ENCODE measurements at places on chromosomes 16 and 17.

- no peak for DNase-seq
These were observed 113.9 kb downstream of the MAP2K4 start for GRCh38 chr17:12134587-12134986.

DNA sequence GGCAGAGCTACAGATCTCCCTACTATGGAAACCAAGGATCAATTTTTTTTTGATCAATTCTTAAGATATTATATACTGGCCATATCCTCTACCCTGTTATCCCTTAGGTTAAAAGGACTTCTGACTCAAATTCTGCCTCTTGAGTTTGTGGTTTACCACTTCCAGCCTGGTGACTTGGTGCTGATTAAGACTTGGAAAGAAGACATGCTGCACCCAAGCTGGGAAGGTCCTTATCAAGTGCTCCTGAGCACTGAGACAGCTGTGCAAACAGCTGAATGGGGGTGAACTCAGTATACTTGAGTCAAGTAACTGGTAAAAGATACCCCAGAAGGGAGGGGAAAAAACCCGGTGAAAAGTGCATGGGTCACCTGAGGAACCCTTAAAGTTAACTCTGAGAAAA, 20.5 kb upstream of the SPACA3 start:
- DNase-seq = peak; percentile 34

- DNase-seq = no peak
These were observed 629.0 kb upstream of the CDH8 start for GRCh38 chr16:62665269-62665668.

- DNase-seq = peak; percentile 25
These were observed 10.3 kb downstream of the PHB1 start for GRCh38 chr17:49404361-49404760.

DNA sequence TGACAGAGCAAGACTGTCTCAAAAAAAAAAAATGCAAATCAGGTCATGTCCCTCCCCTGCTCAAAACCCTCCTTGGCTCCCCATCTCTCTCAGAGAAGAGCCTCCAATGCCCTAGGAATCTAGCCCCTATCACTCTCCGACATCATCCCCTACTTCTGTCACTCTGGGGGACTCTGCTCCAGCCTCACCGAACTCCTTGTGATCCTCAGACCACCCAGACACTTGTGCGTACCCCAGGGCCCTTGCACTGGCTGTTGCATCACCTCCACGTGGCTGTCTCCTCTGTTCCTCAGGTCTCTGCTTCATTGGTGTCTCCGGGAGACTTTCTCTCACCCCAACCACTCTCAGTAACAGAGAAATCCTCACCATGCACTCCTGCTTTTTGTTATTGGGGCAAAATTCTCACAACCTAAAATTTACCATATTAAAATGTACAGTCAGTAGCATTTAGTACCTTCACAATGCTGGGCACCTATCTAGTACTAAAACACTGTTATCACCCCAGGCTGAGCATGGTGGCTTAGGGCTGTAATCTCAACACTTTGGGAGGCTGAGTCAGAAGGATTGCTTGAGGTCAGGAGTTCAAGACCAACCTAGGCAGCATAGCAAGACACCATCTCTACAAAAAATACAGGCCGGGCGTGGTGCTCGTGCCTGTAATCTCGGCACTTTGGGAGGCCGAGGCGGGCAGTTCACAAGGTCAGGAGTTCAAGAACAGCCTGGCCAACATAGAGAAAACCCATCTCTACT, 15.2 kb downstream of the PLA2G10 start:
- no peak for DNase-seq

DNA sequence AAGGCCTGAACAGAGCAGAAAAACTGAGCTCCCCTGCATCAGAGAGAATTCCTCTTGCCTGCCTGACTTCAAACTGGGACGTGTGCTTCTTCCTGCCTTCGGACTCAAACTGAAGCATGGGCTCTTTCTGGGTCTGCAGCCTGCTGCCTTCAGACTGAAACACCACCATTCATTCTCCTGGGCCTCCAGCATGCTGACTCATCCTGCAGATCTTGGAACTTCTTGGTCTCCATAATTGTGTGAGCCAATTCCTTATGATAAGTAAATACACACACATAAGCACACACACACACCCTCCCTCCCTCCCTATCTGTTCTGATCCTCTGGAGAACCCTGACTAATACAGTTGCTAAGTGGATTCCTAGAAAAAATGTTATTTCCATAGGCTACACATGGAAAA, 874.3 kb upstream of the EEF2KMT start:
- no peak for DNase-seq

DNA sequence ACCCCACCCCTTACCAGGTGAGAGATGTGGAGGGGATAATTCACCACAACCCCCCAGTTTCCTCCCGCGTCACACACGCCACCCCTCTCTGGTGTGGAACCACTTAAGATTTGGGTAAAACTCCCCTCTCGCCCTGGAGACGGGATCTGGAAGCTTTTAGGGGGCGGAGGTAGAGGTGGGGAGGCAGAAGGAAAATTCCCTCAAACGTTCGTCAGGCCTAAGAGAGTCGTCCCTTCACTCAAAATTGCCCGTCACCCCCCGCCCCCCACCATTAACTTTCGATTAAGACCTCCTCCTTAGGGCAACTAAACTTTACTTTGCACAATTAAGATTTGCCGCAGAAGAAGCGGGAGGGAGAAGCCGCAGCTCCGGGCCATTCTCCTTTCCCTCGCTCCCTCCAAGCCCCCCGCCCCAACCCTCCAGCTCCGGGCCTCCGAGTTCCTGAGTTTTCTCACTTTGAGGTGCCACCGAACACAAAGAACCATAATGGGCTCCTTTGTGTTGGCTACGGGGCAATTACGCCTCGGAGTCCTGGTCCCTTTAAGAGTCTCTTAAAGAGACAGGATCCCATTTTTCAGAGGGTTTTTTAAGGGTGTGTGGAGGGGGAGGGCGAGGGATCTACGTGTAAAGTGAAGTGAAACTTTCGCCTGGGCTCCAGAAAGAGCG, 985 bp upstream of the FZD2 start:
- DNase-seq = peak; percentile 21

GRCh38 chr17:79057737-79058385, 16.8 kb upstream of the ENGASE start:
- DNase-seq = no peak

DNA sequence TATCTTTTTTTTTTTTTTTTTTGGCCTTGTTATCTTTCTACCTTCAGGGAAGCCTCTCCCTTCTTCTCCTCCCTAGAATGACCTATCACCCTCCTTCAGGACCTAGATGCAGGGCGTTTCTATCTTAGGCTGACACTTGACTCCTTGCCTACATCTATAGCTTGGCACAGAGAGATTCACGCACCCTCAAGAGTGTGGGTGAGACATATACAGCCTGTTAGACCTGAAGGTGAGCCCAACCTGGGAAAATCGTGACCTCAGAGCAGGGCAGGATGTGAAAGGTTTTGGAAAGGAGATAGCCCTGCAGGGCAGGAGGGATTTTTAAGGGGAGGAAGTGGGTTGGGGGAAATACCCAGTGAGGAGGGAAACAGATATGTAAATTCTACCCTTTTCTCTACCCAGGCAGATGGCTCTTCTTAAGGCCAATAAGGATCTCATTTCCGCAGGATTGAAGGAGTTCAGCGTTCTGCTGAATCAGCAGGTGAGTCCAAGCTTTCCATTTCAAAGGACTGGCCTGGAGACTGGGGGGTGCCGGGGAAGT, at the start of gene AHSP:
AHSP (plus strand) TSS at position 167 of the 541 bp plus-strand sequence; CDS start at position 407, 240 bp downstream.
- no peak for DNase-seq

GRCh38 chr16:68448360-68448970, at the start of gene SMPD3:
TSS of gene SMPD3 (minus strand) at chr16:68448508. CDS start at chr16:68372181, 76,327 bp downstream.
- DNase-seq = peak; percentile 100

- DNase-seq = no peak
These were observed 510.6 kb downstream of the RBFOX1 start for GRCh38 chr16:7843261-7843660.

DNA sequence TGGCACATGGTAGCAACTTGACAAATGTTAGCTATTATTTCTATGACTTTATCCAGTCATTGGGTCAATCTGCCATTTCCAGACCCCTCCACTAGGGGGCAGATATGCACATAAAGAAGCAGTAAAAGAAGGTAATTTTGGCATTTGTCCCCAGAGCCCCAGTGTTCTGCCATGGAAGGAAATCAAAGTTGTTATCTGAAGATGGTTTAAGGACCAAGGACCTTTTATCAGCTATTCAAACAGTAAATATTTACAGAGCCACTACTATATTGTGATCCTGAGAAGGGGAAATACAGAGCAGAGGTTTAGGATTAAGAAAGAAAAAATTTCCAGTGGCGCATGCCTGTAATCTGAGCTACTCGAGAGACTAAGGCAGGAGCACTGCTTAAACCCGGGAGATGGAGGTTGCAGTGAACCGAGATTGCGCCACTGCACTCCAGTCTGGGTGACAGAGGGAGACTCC, 20.0 kb downstream of the TRAF4 start:
- peak; percentile 86 for DNase-seq

GRCh38 chr16:49472598-49472997, 99.0 kb downstream of the C16orf78 start:
- no peak for DNase-seq

DNA sequence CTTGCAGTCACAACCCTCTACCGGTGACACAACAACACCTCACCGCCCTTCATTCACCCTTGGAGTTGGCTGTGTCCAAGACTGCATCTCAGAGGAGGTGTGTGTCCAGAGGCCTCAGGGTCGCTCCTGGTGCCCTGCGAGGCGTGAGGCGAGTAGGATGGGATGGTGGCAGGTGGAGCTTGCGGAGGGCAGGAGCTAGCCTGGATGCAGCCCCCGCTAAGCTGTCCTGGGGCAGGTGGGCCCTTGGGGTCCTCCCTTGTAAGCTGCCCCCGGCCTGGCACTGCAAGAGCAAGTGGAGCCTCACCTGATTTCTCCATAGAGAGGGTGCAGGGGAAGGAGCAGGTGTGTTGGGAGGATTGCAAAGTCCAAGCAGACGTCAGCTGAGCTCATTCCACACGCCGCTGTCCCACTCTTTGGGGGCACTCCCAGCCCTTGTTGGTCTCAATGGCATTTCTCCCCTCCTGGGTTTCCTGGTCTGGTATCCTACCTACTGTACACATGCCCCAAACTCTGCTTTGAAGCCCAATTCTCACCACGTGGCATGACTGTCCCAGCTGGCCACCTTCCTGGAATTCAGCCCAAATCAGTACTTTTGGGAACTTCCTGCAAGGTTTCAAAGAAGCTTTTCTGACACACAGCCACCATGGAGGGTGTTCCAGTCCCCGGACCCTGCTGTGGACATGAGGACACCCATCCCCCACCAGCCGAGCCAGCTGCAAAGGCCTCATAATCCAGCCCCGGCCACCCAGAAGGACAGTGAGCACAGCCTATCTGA, 18.1 kb upstream of the ICAM2 start:
- DNase-seq = no peak

GRCh38 chr17:44871556-44871955, 23.9 kb downstream of the HIGD1B start:
- no peak for DNase-seq

GRCh38 chr16:29007730-29008593, 23.1 kb downstream of the LAT start:
- DNase-seq = peak; percentile 83

GRCh38 chr17:50207792-50208567, 6.5 kb upstream of the COL1A1 start:
- no peak for DNase-seq

DNA sequence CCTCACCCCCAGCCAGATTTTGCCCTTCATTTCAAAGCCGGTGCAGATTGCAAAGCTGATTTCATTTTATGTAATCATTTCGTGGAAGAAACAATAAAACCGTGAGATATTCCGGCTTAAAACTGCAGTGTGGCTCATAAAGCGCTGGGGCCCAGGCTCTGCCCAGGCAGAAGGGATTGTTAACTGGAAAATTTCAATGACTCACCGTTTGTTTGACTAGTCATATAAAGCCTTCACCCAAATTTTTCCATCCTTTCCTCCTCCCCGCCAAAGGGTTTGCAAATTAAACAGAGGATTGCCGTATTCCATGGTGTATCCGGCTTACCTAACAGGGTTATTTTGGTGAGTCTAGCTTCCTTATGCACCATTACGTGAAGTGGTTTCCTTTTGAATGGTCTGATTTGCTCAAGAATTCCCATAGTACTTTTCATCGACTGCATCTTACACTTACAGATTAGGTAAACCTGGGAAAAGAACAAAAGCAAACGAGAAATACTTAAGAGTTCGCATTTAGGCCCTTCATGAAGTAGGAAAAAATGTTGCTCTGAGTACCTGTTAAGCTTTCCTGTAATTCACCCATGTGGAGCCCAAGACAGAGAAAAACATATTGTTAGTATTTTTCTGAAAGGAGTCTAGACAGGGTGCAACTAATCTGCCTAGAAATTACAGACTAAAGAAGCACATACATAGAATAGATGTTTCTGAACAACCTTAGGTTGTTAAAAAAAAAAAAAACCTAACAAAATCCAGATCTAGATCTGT, 949 bp upstream of the GSPT1 start:
- DNase-seq = no peak

GRCh38 chr17:50035421-50035879, 20.5 kb upstream of the ITGA3 start:
- no peak for DNase-seq

GRCh38 chr17:81127526-81128177, 37.7 kb upstream of the PVALEF start:
- DNase-seq = no peak

- DNase-seq = peak; percentile 50
These were observed 34.8 kb downstream of the CBFA2T3 start for GRCh38 chr16:88941913-88942909.

DNA sequence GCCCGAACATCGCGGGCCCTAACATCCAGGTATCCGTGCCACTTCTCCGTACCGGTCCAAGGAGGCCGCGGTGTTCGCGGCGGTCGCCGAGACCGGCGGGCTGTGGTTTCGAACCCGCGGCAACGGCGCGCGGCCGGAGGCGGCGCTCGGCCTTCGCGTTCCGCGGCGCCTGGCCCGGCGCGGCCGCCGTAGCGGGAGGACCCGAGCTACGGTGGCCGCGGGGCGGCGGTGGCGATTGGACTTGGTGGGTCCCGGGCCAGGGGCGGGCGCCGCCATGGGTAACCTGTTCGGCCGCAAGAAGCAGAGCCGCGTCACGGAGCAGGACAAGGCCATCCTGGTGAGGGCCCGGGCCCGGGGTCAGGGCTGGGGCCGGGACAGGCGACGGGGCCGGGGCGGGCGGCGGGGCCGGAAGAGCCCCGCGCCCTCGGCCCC, at the start of gene CHMP6:
CHMP6 (plus strand) TSS at position 197 of the 432 bp plus-strand sequence; CDS start at position 275, 78 bp downstream.
- peak; percentile 69 for DNase-seq

- DNase-seq = peak; percentile 52
These were observed 24.4 kb downstream of the SREBF1 start for GRCh38 chr17:17812211-17813054.

- DNase-seq = no peak
These were observed 33.9 kb upstream of the SEC14L1 start for GRCh38 chr17:77106874-77107358.

DNA sequence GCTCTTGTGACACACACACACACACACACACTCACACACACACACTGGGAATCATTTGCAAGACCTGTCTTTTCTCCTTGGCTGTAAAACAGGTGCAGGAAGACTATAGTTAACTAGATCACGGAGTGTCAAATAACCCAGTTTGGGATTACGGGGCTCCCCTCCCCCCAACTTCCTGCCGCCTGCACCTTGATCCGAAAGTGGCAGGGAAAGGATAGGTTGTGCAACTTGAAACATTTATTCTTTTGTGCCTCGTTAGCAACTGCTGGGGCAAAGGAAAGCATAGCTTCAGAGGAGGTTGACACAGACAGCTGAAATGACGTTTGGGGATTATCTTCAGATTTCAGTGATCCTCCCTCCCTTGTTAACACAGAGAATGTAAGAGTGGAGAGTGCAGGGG, 149.5 kb downstream of the NTN1 start:
- no peak for DNase-seq

GRCh38 chr16:70725912-70726828, 40.3 kb upstream of the MTSS2 start:
- DNase-seq = no peak
